Foreskin fibroblast (primary cell): ENCODE measurements at places on chromosomes 7 and 10.

DNA sequence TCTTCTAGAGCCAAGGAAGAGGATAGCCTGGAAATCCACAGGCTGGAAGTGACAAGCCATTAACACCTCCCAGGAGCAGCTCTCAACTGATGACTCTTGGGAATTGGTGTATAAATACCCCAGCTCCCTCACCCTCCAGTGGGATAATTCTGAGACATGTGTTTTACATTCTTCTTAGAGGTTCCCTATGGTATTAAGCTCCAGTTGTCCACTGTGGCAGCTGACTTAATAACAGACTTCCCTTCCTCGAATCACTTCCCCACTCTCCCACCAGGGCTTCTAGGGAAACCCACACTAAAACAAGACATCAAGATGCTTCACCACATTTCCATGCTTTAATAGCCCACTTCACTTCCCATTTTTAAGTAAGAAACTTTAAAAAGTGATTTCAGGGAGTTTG lies 47.2 kb downstream of the FAM107B start:
- DNase-seq: no peak

GRCh38 chr7:98874942-98875341 lies 3.4 kb upstream of the TRRAP start:
- no peak for DNase-seq

- DNase-seq: no peak
These were observed 132.7 kb upstream of the HGF start for GRCh38 chr7:81902536-81902935.

GRCh38 chr10:9038146-9038714 lies 983.7 kb downstream of the GATA3 start:
- no peak for DNase-seq

- peak; percentile 91 for DNase-seq
These were observed 97.1 kb downstream of the RGS10 start for GRCh38 chr10:119445311-119445934.

GRCh38 chr7:41197769-41198168 lies 505.1 kb downstream of the INHBA start:
- no peak for DNase-seq

DNA sequence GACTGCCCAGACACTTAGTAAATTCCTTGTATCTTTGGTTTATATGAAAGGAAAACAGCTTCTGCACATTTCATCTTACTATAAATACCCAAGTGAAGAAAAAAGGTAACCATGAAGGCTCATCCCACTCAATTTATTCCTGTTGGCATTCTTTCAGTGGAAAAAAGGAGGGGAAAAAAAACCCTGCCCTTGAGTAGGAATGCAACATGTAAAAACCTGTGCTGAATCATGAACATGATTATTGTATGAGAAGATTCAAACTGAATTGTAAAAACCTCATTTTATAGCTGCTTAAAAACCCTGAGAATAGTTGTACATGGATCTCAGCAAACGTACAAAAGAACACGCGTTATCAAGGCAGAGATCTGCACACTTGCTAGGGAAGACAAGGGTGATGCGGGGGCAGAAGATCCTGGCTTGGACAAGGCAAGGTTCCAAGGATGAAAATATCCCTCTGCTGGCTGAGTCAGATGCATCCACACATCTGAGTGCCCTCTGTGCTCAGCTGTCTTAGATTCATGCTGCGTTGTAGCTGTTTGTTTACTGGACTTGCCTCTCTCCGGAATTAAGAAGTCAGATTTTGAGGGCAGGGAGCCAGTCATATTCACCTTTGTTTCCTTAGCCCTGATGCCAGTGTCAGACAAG lies 658.2 kb downstream of the PARD3 start:
- DNase-seq: peak; percentile 93

GRCh38 chr7:27106181-27106900 lies 3.9 kb upstream of the HOXA2 start:
- DNase-seq: peak; percentile 53

DNA sequence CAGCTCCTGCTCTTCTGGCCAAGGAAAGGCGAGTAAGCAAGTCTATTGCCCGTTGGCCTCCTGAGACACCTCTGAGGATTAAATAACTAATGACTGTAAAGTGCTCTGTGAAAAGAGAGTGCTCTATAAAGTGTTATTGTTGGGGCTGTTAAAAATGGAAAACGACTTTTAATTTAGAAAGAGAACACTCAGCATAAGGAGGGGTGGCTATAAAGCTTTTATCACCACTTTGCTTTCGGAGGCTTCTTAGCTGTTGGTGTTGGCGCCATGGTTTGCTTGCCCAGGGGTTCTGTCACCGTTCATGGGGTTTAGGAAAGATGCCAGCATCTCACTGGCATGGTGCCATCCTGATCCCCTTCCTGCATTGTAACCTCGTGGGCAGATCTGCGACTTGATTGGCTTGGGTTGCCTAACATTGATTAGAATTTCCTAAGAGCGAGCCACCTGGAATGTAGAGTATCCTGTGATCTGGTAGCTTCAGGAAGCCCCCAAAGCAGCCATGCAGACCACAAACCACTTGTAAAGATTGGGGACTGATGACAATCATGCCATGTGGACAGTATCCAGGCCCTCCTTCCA lies 509.9 kb downstream of the LRMDA start:
- DNase-seq: no peak

GRCh38 chr10:8803992-8804391 lies 749.5 kb downstream of the GATA3 start:
- no peak for DNase-seq

DNA sequence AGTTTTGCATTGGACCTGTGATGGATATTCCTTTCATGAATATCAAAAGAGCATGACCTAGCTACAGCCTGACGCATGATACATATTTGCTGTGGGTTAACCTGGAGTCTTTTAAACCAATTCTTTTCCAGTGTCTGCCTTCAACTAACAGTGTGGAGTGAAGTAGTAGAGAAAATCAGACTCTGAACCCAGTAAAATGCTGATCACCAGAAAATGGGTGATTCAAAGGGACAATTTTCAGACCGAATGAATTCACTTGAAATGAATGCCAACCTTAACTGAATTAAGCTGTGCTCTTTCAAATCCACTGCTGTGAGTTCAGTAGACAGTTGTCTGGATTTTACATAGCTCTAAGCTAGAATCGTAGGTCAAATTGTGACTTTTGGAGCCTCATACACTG lies 123.0 kb downstream of the CDK14 start:
- no peak for DNase-seq

DNA sequence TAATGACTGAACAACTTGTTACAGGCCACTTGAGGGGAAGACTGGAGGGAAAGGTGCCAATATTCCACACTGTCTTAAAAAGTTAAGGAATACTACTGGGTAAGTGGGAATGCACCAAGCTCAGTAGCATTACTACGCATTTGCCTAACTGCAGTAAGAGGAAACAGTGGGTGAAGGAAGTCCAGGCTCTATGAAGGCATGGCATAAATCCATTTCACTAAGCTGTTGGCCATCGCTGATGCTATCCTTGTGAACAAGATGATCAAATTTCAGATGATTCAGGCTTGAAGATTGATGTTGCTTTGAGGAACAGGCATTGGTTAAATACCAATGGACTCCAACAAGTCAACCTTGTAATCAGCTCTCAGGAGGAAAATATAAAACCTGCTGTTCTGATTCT lies 44.2 kb upstream of the TES start:
- no peak for DNase-seq

DNA sequence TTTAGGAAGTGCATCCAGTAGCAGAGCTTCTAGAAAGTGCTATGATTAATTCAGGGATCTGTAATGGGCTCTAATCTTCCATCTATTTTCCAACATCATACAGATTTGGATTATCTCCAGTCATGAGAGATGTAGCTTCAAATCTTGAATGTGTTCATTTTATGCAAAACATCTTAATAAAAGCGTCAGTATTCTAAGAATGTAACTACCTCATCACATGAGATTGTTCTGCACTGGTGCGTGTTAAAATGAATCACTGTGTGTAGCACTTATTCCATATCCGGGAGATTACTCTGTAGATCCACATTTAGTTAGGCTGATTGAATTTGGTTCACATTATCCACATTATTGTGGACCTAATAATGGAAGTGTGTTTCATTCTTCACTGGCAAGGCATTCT lies 344.9 kb upstream of the CHRM2 start:
- DNase-seq: peak; percentile 12

DNA sequence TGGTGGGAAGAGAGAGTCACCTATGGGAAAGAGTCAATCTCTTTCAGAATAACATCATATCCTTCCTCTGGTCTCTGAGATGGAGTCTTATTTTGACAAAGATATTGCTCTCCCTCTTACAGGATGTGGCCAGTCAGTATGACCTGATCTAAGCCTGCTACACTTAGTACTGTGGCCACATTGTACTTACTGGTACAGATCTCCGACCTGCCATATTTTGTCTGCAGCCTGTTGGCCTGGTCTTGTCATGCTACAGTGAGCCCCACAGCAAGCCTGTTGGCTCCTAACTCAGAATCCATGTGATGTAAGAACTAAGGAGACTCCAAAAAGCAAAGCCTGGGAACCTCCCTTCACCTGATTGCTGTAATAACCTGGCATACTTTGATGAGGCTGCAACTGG lies 377.8 kb downstream of the SFMBT2 start:
- DNase-seq: no peak
